ENCODE measurements at places on chromosomes 12 and 14. TPM values are rescaled to one million over a fixed set of nuclear protein-coding genes. Genes with fewer than 3 reads are reported as not detected.

Gene IL26
- polyA plus RNA-seq: not detected

Gene KRT6B
- polyA plus RNA-seq: not detected

Gene KLHL33
- 0.17 TPM for polyA plus RNA-seq

Gene PROX2
- 0.03 TPM for polyA plus RNA-seq

Gene OTUB2
- polyA plus RNA-seq: 2.2 TPM

Gene LRRC9
- polyA plus RNA-seq: 0.12 TPM

Gene FAM177A1
- 11.3 TPM for polyA plus RNA-seq

Gene NFE2
- polyA plus RNA-seq: 6.1 TPM

Gene SLC7A8
- 181 TPM for polyA plus RNA-seq

Gene PLEK2
- polyA plus RNA-seq: 0.41 TPM

Gene LRFN5
- polyA plus RNA-seq: 0.85 TPM

Gene MAP1LC3B2
- 0.39 TPM for polyA plus RNA-seq

Gene LRRK2
- polyA plus RNA-seq: 0.06 TPM

Gene MANSC4
- polyA plus RNA-seq: not detected

Gene MORN3
- 0.39 TPM for polyA plus RNA-seq

Gene TSPAN11
- polyA plus RNA-seq: 8.2 TPM

Gene NAV3
- polyA plus RNA-seq: 0.41 TPM

Gene IL22
- not detected for polyA plus RNA-seq

Gene KRT79
- polyA plus RNA-seq: not detected

Gene ASB2
- 3.2 TPM for polyA plus RNA-seq

Gene BEGAIN
- 3.7 TPM for polyA plus RNA-seq

Gene MFAP5
- polyA plus RNA-seq: 0.46 TPM

Gene KCNH3
- polyA plus RNA-seq: 0.47 TPM

Gene CCDC198
- polyA plus RNA-seq: not detected

Gene IFI27
- 1.9 TPM for polyA plus RNA-seq

Gene TIMELESS
- polyA plus RNA-seq: 19.9 TPM

Gene ZNF385A
- polyA plus RNA-seq: 5.2 TPM

Gene SPTB
- 0.30 TPM for polyA plus RNA-seq

Gene TTC9
- 21.0 TPM for polyA plus RNA-seq

Gene KRT82
- polyA plus RNA-seq: not detected

Gene PRH2
- polyA plus RNA-seq: 0.16 TPM

Gene NINJ2
- 1.4 TPM for polyA plus RNA-seq

Gene GCH1
- polyA plus RNA-seq: 7.3 TPM

Gene RNFT2
- 12.7 TPM for polyA plus RNA-seq

Gene ACOT6
- not detected for polyA plus RNA-seq

Gene CYP27B1
- polyA plus RNA-seq: 2.9 TPM

Gene CLEC6A
- polyA plus RNA-seq: not detected

Gene KCNC2
- polyA plus RNA-seq: 0.06 TPM

Gene RNASE3
- not detected for polyA plus RNA-seq

Gene LBHD2
- polyA plus RNA-seq: not detected

Gene ADAM21
- polyA plus RNA-seq: 0.09 TPM
